ENCODE measurements at places on chromosomes 1 and 21.

GRCh38 chr1:234553240-234554188 lies 56.5 kb downstream of the IRF2BP2 start:
- DNase-seq, result no peak

DNA sequence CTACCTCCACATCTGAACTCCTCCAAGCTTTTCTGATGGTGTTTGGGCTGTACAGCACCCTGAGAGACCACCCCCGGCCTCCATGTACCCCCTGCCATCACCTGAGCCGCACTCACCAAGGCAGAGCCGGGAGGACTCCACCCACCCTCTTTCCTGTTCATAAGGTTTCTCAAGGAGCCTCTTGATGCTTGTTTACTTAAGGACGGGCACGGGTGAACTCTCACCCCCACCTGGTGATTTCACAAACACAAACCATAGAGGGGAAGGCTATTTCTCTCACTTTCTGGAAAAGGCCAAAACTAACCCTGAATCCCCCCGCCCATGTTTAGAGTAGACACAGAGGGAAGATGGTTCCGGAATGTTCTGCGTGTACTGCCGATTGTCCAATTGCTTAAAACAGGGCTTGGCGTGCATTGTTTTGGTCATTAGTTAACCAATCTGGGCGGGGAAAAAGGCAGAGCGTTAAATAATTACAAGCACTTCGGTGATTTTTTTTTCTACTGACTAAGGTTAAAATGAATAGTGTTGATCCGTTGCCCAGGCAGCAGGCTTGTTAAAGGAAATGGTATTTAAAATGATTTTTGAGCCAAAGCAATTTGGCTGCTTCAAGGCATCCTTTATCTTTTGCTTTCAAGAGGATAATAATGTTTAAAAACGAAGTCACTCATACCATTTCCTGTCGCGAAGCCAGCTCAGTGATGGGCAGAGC lies 279.8 kb upstream of the VAMP3 start:
- no peak for DNase-seq

- DNase-seq, result no peak
Measured at GRCh38 chr1:94636624-94637023, 95.1 kb upstream of the F3 start.

DNA sequence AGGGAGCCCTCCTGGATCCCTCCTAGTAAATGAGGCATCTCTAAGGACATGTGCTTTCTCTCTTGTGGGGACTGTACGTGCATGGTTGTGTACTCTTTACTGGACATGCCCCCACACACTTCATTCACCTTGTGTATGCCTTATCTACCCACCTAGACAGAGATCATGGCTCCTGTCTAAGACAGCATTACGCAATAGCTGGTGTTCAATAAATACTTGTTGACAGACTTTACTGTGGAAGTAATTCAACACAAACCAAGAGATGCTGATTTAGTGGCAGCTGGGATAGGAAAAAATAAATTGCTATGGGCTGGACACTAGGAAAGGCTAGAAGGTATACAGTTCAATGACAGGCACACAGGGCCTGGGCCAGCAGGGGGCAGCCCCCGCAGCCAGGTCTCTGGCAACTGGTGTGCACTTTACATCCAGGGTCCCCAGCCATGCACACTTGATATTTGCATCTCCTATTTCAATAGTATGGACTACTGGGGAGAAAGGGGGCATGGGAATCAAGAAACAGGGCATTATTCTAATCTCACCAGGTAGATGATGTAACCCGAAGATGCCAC lies 24.2 kb downstream of the TRABD2B start:
- no peak for DNase-seq

DNA sequence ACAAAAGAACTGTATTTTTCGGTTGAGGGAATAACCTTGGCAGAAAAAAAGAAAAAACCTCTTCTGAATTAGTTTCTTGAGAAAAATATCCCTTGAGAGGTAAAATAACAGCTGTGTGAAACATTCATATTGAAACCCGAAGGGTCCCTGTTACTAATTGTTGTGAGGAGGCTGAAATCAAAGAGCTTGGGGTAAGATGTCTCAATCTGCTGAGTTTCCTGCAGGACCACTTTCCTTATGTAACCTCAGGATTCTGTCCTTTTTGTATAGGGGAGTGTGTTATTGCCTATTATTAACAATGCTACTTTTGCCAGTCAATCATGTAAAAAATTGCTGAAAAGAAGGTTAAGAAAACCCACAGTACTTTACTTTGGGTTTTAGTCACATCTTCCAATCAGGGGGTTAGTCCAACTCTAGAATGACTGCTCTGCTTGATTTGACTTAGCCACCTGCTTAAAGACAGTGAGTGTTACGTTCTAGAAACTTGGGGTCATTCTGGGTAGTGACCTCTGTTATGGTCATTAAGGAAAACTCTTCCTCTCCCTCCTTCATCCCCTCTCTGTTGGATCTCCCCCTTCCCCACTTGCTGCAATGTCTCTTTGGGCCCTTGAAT lies 138.8 kb downstream of the GIPC2 start:
- no peak for DNase-seq

- DNase-seq, result no peak
Measured at GRCh38 chr21:41357546-41357945, 4.3 kb upstream of the MX2 start.

- DNase-seq, result no peak
Measured at GRCh38 chr1:201937624-201938213, 8.6 kb downstream of the LMOD1 start.

DNA sequence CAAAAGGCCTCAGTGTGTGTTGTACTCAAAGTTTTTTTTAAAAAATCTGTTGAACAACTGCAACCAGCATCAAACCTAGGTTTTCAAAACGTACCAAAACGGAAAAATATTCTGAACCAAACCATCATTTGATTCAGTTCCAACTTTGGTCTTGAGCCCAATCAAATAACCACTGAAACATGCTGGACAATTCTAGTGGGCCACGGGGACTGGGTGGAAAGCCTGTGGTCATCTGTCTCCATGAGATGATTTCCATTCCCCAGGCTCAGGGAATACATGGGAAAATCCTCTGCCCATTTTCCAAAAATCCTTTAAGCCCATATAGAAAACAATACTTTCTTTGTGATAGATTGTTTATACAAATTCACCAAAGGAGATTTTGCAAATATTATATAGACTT lies 22.5 kb downstream of the ITPKB start:
- DNase-seq, result no peak

- DNase-seq, result no peak
Measured at GRCh38 chr1:185453496-185454192, 136.6 kb upstream of the IVNS1ABP start.

DNA sequence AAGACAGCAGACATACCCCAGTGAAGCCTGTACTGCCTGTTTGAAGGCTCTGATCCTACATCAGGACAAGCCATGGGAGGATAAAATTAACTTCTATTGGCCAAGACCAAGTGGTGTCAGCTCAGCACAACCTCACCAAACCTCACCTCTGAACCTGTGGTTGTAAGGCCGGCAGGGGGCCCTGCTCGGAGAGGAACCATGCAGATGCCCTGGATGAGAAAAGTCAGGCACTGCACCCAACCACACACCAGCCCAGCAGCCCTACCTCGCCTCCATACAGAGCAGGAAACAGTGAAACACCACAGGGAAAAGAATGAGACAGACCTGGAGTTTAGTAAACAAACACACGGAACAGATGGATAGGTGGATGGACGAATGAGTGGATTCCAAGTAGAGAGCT lies 70.0 kb upstream of the PAX7 start:
- no peak for DNase-seq

DNA sequence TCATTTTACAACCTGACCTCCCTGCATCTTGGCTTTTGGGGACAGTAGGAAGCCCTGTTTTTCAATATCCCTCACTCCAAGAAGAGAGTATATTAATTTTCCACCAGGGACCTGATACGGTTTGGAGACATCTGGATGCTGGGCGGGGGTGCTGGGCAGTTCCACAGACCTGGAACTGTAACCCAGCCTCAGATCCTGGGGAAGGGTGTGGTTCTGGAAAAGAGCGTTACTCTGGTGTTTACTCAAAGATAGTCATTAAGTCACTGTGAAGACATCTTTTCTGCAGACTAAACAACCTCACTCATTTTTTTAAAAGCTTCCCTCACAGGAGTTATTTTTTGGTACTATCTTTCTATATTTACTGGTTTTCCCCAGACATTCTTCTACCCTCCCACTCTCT lies 189.8 kb downstream of the CLIC6 start:
- no peak for DNase-seq

GRCh38 chr1:41917835-41918449 lies 780 bp downstream of the HIVEP3 start:
- DNase-seq, result no peak

All from CD4-positive, alpha-beta T cell treated with Interleukin-1 beta for 1 hour (primary cell).